ENCODE measurements at places on chromosomes 5 and 9.

- DNase-seq = no peak
Measured at GRCh38 chr9:136673088-136673974, 10.6 kb downstream of the EGFL7 start.

- no peak for DNase-seq
Measured at GRCh38 chr5:81023261-81023970, 63.3 kb downstream of the RASGRF2 start.

DNA sequence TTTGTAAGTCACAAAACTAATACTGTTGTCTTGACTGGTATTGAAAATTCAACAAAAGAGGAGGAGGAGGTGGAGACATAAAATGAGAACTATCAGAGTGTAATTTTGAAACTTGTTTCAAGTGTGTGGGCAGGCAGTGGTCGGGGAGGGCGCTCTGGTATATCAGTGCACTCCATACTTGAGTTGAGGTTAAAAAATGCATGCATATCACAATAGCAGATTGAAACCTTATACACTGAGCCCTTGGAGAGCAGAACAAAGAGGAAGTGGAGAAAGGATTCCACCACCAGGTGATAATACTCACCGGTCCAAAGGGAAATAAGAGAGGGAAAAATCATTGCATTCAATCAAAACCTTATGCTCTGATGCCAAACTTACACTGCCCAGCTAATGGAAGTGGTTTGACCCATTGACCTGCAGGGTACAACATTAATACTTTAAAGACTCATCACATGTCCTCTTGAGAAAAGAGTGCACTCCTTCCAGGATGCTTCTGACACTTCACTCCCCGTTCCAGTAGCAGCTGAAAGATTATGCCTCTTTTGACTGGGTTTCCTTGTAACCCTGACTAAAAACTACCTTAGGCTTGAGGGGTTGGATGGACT is 79.5 kb upstream of the FAM169A start:
- no peak for DNase-seq

- no peak for DNase-seq
Measured at GRCh38 chr9:90868555-90868954, 66.9 kb downstream of the SYK start.

DNA sequence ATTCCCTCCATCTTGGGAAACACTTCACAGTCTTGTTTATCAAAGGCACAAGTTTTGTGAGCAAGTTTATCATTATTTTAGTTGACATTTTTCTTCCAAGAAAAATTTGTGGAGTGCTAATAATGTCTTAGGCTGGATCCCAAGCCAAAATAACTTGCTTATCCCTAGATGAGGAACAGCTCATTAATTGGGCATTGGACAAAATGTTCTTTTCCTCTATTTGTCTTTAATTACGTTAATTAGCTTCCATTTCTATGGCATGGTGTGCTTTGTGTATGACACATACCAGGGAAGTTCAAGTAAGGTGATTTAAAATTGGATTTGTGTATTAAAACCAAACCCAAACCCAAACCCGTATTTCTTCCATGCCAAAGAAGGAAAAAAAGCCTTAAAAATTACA is 379.5 kb downstream of the SH3GL2 start:
- DNase-seq = no peak

DNA sequence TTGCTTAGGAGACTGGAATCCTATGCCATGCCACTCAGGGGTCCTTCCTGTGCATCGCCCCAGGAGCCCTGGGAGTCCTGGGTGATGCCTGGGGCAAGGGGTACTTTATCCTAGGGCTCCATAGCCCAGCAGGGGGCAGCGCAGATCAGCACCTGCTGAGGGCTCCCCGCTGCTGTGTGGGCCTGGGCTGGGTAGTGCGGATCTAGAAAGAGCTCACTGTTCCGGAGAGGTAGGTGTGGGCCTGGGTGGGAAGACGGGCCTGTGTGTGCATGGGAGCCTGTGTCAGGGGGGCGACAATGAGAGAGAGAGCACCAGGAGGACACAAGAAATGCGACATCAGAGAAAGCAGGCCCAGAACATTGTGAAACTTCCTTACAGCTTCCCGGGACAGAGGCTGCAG is 11.4 kb upstream of the DAB2IP start:
- DNase-seq = peak; percentile 65

- DNase-seq = no peak
Measured at GRCh38 chr5:140225396-140225795, 50.4 kb downstream of the CYSTM1 start.

DNA sequence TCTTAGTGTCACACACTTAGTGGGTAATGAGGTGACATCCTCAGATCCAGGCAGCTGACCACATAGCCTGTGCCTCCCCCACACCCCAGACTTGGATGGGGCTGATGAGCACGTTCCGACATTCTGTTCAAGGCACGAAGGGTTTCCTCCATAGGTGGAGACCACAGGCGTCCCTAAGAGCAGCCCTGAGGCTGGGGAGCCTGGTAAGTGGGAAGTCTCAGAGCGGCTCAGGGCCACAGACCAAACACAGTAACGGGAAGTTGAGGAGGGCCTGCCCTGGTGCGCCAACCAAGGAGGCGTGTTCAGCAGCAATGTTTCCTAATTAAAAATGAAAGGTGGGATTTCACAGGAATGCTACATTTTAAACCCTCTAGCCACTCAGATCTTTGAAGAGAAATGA is 102.3 kb upstream of the PHYKPL start:
- DNase-seq = no peak

GRCh38 chr5:160961761-160962160 is 109.8 kb upstream of the ATP10B start:
- DNase-seq = no peak

GRCh38 chr9:14405176-14405706 is 91.3 kb upstream of the NFIB start:
- DNase-seq = no peak

DNA sequence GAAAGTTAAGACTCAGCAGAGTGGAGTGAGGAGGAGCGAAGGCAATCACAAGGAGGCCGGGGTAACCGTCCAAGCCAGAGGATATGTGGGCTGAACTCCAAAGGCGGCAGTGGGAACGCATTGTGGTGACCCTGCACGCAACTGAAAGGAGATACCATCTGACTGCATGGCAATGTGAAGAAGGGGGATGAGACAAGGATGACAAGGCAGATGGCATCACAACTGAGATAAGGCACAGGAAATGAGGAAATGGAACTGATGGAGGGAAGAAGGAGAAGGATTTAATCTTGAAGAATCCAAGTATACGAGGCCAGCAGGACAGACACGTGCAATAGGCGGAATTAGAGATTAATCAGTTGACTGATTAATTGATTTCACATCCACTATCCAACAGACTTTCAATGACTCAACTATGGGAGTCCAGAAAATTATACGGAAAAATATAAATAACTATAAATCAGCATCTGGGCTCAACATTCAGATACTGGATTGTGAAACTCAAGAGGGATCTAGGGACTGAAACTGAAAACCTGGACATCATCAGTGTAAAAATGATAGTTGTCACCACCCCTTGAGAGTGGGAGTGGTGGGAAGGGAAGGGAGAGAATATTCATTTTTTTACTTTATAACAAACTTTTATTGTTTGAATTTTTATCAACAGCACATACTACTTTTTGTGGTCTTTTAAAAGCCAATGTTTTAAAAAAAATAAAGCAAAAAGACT is 86.1 kb downstream of the ARL15 start:
- DNase-seq = no peak

DNA sequence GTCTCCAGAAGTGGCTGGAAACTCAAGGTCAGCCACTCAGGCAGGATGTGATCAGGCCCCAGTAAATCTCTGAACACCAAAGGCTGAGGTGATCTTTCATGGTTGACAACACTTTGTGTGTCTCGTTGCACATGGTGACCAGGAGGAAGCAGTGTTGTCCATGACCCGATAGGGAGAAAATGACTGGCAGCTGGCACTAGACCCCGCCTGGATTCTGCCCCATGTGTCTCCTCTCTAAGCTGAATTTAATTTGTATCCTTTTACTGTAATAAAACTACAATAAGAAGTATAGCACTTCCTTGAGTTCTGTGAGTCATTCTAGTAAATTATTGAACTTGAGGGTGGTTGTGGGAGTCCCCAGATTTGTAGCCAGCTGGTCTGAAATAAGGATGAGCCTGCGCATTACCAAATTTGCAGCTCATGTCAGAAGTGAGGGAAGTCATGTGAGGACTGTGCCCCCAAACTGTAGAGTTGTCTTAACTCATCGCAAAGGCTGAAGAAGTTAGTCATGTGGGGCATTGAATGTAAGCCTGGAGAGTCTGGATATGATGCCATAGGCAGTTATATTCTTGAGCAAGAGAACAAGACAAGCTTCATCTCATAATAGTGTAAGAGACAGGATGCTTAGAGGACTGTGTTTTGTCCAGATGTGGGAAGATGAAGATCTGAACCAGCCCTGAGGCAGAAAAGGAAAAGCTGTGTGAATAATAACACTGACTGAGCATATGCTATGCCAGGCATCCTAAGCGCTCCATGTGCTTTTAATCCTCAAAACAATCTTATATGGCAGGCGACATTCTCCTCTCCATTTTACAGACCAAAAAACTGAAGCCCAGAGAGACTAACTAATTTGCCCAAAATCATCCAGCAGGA is 55.9 kb downstream of the TMEM215 start:
- DNase-seq = no peak
